ENCODE measurements at places on chromosomes 1 and 21. TPM values are rescaled to one million over a fixed set of nuclear protein-coding genes. Genes with fewer than 3 reads are reported as not detected.

GRCh38 chr1:166902279-166902678 is 26.2 kb upstream of the TADA1 start:
- DNase-seq: no peak

- DNase-seq: no peak
These were observed 509 bp downstream of the NVL start for GRCh38 chr1:224329484-224329841.

GRCh38 chr1:54294887-54295286 is 94.9 kb downstream of the MRPL37 start:
- no peak for DNase-seq

GRCh38 chr1:154733621-154734020 is 125.6 kb upstream of the ADAR start:
- no peak for DNase-seq

DNA sequence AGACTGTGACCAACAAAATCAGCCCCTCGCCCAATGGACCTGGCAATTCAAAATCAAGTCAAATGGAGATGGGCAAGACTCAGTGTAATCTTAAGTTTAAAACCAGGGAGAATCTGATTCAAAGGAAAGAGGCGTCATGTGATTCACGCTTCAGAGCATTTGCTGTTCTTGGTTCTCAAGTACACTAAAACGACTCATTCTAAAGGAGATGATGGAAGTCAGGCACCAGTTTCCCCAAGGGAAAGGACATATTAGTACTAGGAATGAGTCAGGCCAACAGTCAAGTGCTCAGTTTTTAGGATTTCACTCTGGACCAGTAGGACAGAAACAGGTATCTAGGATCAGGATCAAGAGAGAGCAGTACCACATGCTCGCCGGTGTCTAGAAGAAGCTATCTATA is 429.6 kb downstream of the PLPP3 start:
- no peak for DNase-seq

DNA sequence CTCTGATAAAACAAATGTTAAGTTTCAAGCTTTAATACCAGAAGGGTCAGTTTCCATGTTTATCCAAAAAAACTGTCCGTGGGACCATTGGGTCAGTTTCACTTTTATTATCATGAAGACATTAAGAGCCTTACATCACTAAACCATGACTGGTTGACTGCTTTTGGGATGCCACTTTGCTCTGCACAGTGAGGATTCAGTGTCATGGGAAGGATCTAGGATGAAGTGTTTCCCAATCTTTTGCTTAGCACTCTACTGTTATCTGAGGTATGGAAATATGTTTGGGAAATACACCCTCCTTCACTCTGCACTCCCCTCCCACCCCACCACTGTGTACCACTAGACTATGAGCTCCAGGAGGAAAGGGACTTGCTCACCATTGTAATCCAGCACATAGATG is 16.3 kb downstream of the RPS6KC1 start:
- no peak for DNase-seq

- DNase-seq: no peak
These were observed 26.4 kb upstream of the SDHB start for GRCh38 chr1:17080085-17080759.

The FLG2 gene
- total RNA-seq: not detected

The PAQR6 gene
- 30.1 TPM for total RNA-seq

The SLAMF9 gene
- total RNA-seq: not detected

The C1orf53 gene
- 4.3 TPM for total RNA-seq

The SERPINC1 gene
- total RNA-seq: 0.27 TPM
